AG09319 (cell line): ENCODE measurements at places on chromosomes 6 and 20.

- DNase-seq: no peak
These were observed 129.3 kb upstream of the SASH1 start for GRCh38 chr6:148213366-148213765.

DNA sequence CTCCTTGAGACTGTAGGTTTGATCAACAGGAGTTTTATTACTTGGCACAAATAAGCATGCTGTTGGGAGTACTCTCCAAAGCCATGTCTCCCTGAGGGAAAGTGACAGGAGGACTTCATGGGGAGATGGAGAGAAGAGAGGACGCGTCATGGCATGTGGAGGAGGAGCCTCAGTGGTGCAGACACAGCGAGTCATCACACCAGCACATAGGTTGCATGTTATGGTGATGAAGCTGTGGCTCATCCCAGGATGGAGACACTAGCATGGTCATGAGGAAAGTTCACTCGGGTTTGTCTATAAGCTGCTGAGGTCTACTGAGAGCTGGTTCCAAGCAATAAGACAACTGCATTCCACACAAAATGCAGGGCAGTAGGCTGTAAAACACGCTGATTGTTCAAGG is 13.2 kb upstream of the SSTR4 start:
- DNase-seq: no peak

DNA sequence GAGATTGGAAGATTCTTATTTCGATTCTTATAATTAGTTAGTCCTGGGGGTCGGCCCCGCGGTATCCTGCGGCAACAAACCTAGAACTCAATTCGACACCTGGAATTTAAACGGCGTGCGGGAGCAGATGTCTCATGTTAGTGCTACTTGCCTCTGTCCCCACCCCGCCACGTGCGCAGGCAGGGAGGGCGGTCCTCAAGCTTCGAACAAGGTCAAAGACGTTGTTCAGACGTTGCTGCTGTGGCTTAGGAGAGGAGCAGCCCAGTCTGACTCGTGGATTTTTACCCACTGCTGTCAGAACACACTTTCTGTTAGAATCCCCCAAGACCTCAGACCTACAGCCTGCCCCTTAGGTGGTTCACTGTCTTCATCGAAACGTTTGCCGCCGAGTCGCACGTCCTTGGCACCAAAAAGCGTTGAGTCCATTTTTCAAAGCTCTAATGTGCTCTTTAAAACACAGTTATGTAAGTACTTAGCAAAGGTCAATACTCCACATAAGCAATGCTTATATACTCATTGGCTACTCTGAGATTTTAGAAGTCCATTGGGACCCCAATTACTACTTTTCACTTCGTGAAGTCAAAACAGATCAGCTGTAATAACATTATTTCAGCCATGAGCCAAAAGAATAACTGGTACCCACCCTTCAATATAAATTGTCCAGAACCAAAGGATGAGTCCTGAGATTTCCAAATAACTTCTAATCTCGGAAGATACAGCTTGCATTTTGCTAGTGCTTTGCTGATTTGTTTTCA is 2.7 kb upstream of the C6orf62 start:
- DNase-seq: peak; percentile 63

DNA sequence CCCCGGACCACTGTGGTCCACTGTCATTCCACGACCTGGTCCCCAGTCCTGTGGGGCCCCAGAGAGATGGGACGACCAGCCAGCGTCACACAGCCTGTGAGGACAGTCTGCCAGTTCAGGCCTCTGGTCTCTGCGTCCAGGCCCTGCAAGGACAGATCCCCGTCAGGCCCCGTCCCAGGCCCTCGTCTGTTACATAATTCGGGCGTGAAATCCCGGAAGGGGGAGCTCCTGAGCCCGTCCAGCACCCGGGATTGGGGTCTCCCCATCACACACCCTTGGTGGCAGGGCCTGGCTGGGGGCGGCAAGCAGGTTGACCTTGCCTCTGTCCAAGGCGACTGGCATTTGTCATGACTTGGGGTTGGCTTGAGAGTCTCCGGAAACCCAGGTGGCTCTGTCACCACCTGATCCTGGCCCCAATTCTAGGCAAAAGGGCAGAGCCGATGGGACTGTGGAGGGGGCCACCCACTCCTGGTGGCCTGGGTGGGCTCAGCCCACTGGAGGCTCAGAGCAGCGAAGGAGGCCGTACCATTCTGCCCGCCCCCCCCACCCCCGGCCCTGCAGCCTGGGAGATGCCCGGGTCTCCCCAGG is 73.8 kb upstream of the GATA5 start:
- no peak for DNase-seq

DNA sequence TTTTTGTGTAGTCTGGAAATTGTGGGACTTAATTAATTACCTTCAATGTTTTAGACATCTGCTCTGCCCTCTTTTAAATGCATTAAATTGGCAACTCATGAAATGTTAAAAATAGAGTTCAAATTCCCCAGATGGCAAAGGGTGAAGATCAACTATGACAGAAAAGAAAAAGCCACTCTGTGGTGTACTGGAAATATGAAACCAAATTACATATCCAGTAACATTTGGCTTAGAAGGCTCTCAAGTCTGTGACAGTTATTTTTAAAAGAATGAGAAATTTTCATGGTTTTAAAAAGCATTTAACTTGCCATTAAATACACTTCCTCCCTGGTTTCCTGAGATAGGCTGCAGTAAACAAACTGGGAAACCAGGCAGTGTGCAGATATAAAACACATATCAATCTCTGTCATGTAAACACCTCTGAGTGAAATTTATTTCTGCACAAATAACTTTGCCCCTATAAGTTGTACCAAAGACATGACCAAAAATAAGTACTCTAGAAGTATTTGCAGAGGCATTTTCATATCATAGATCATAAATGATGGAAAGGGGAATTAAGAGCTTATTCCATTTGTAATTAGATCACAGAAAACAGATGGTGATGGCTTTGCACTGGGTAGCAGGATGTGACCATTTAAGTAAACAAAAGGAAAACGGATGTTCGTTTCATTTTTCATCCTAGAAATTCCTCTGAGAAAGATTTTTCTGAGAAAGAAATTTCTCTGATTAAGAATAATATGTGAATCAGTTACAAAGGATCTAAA is 360.1 kb downstream of the SAMD5 start:
- DNase-seq: no peak
